ENCODE measurements at places on chromosomes 5 and 9. TPM values are rescaled to one million over a fixed set of nuclear protein-coding genes. Genes with fewer than 3 reads are reported as not detected.

- no peak overlapping the region for H3K27ac ChIP-seq
- H3K4me3 ChIP-seq = no peak overlapping the region
- no peaks in the 10 kb centered on the region for H3K4me1 ChIP-seq
- DNase-seq = no peak
- no peaks in the 10 kb centered on the region for H3K36me3 ChIP-seq
Measured at GRCh38 chr9:79735023-79735779, 163.4 kb downstream of the TLE4 start.

DNA sequence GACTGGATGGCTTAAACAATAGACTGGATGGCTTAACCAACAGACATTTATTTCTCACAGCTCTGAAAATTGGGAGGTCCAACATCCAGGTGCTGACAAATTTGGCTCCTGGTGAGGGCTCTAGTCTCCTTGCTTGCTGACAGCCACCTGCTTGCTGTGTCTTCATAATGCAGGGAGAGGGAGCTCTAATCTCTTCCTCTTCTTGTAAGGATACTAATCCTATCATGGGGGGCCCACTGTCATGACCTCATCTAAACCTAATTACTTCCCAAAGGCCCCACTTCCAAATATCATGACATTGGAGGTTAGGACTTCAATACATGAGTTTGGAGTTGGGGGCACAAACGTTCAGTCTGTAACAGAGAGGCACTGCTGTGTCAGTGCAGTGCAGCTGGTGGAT is 26.4 kb downstream of the FOXD1 start:
- no peak overlapping the region for H3K27ac ChIP-seq
- no peaks in the 10 kb centered on the region for H3K36me3 ChIP-seq
- no peak overlapping the region for H3K4me3 ChIP-seq
- DNase-seq = no peak
- H3K27me3 ChIP-seq = no peaks in the 10 kb centered on the region

GRCh38 chr9:24832307-24832706 is 286.6 kb upstream of the IZUMO3 start:
- no peaks in the 10 kb centered on the region for H3K4me1 ChIP-seq
- no peaks in the 10 kb centered on the region for H3K27me3 ChIP-seq
- no peak overlapping the region for H3K27ac ChIP-seq

Gene NEURL1B
- 12.2 TPM for total RNA-seq

Gene IL5
- not detected for total RNA-seq

Gene OR1J2
- total RNA-seq = not detected

DNA sequence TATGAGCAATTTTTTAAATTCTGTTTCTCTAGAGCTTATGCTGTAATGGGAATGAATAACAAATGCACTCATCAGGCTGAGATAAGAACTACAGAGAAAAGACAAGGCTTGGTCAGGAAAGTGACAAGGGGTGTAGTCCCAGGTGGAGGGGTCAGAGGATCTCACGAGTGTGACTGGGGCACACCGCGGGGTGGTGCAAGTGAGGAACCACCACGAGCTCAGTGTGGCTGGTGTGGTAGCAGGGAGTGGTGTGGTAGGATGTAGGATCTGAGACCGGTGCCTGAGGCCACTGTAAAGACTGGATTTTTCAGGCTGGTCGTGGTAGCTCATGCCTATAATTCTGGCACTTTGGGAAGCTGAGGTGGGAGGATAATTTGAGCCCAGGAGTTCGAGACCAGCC is 9.0 kb downstream of the ANXA6 start:
- peaks cover 25% of the 10 kb centered on the region for H3K4me1 ChIP-seq
- no peak overlapping the region for H3K27ac ChIP-seq
- no peaks in the 10 kb centered on the region for H3K27me3 ChIP-seq
- DNase-seq = no peak

DNA sequence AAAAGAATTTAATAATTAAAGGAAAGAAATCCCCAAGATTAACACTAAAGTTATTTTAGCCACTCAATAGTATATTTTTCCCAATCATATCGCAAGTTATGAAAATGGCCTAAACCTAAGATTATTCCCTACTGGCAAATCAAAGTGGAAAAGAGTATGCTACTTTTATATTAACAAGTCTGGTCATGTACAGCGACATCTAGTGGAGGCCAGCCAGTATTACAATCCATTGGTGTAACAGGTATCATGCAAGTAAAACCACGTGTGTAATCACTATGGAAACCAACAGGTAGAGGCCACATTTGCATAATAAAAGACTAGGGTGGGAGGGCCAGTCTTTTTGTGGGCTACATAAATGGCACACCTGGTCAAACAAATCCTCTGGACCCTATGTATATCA is 976.4 kb upstream of the CDH9 start:
- H3K27me3 ChIP-seq = no peaks in the 10 kb centered on the region
- H3K4me1 ChIP-seq = no peaks in the 10 kb centered on the region
- H3K4me3 ChIP-seq = no peak overlapping the region
- H3K27ac ChIP-seq = no peak overlapping the region
- H3K36me3 ChIP-seq = no peaks in the 10 kb centered on the region

Gene C9orf72
- total RNA-seq = 20.5 TPM

- H3K27me3 ChIP-seq = no peaks in the 10 kb centered on the region
- no peak overlapping the region for H3K27ac ChIP-seq
- H3K4me1 ChIP-seq = peaks cover 23% of the 10 kb centered on the region
Measured at GRCh38 chr5:95818181-95819147, 4.1 kb downstream of the GLRX start.

DNA sequence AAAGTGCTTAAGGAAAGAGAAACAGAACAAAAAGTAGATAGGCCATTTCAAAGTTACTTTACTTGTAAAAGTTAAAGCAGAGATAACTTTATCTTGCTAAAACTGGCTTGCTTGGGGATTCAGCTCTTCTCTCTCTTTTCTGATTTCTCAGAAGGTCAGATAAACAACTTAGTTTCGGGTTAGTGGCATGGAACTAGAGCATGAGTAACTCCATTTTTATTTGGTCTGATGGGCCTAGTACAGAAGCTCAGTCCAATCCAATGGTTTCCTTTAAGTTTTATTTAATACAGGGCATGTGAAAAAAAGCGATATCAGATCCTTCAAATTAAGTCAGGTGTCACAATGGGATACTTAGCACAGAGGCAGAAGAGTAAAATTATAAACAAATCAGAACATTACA is 18.8 kb upstream of the GPBP1 start:
- H3K27ac ChIP-seq = no peak overlapping the region
- no peak for DNase-seq
- no peaks in the 10 kb centered on the region for H3K27me3 ChIP-seq
- no peaks in the 10 kb centered on the region for H3K4me1 ChIP-seq
- H3K4me3 ChIP-seq = no peak overlapping the region

DNA sequence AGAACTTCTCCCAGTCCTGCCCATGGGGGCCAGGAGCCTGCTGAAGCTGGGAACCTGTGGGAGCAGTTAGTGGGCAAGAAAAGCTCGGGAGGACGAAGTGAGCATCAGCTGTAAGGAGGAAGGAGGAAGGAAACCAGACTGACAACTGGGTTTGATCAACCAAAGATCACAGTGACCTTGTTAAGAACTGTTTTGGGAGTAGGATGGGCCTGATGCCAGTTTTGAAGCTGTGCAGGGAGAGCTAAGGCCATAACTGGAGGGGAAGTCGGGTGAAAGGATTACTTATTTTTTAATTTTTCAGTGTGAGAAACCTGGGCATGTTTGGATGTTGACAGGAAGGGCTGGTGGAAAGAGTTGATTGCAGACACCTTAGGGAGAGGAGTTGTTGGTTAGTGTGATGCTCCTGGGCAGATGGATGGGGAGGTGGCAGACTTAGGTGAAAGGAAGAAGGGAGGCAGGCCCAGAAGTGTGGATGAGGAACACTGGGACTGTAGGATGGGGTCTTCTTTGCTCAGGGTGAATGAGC is 58.3 kb upstream of the KLF4 start:
- H3K27ac ChIP-seq = no peak overlapping the region
- DNase-seq = peak; percentile 7
- no peaks in the 10 kb centered on the region for H3K27me3 ChIP-seq
- H3K36me3 ChIP-seq = no peaks in the 10 kb centered on the region
- H3K4me3 ChIP-seq = no peak overlapping the region

GRCh38 chr9:82346040-82346439 is 357.5 kb downstream of the SPATA31D1 start:
- H3K36me3 ChIP-seq = no peaks in the 10 kb centered on the region
- no peaks in the 10 kb centered on the region for H3K4me1 ChIP-seq
- H3K27me3 ChIP-seq = no peaks in the 10 kb centered on the region

Gene HK3
- total RNA-seq = 3.6 TPM

DNA sequence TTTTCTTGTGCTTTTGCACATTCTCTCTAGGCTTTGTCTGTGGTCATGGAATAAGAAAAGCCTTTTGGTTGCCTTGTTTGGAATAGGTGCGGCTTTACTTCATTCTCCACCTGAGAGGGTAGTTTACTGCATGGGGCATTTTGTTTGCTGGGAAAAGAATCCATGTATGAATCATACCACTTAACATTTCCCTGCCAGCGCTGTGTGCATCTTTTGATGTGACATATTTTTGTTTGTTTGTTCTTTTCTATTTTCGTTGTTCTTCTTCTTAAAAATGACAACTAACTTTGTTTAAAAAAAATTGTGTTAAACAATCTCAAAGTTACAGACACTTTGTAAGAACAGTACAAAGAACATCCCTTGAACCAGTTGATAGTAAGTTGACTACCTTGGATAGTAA is 113.2 kb downstream of the GCNT1 start:
- no peak for DNase-seq
- H3K4me1 ChIP-seq = no peaks in the 10 kb centered on the region
- H3K4me3 ChIP-seq = no peak overlapping the region
- H3K27me3 ChIP-seq = no peaks in the 10 kb centered on the region

Gene SPATA31D1
- not detected for total RNA-seq

DNA sequence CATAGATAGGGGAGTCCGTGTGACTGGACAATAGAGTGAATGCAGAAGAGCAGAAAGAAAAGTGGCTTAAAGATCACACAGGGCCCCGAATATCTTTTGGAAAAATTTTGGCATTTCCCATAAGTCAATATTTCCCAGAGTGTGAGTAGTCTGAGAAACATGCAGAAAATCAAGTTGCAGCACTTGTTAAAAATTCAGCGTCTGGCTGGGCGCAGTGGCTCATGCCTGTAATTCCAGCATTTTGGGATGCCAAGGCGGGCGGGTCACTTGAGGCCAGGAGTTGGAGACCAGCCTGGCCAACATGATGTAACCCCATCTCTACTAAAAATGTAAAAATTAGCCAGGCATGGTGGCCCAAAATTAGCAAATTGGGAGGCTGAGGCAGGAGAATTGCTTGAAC is 227.0 kb downstream of the DRD1 start:
- H3K4me1 ChIP-seq = no peaks in the 10 kb centered on the region
- H3K36me3 ChIP-seq = no peaks in the 10 kb centered on the region
- no peak overlapping the region for H3K27ac ChIP-seq
- no peaks in the 10 kb centered on the region for H3K27me3 ChIP-seq
- DNase-seq = no peak

Gene RXFP3
- total RNA-seq = not detected

DNA sequence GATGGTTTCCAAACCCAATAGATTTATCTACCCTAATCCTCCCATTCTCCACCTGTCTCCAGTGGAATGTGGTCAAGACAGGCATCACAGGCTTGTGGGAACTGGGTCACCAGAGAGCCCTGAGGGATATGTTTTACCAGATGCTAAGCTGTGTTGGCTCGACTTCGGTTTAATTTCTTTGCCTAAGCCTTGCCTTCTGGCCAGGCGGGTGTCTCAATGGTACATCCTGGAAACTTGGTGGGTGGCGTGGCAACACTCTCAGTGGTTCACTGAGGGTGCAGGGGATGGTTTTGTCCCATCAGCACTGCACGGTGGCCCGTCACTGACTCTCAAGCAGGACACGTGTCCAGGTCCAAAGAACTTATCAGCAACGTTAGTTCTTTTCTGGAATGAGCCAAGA is 192.2 kb downstream of the TENT4A start:
- H3K36me3 ChIP-seq = no peaks in the 10 kb centered on the region
- no peaks in the 10 kb centered on the region for H3K27me3 ChIP-seq
- no peak for DNase-seq
- H3K27ac ChIP-seq = peak overlapping the region; percentile 6
- H3K4me1 ChIP-seq = peaks cover 14% of the 10 kb centered on the region

Measured in body of pancreas (tissue), 4 donors.